ENCODE measurements at places on chromosomes 11 and 22.

- DNase-seq, result no peak
These were observed 102.5 kb downstream of the ATXN10 start for GRCh38 chr22:45774001-45774670.

- DNase-seq, result peak; percentile 45
These were observed 10.6 kb upstream of the CARD10 start for GRCh38 chr22:37529652-37530345.

DNA sequence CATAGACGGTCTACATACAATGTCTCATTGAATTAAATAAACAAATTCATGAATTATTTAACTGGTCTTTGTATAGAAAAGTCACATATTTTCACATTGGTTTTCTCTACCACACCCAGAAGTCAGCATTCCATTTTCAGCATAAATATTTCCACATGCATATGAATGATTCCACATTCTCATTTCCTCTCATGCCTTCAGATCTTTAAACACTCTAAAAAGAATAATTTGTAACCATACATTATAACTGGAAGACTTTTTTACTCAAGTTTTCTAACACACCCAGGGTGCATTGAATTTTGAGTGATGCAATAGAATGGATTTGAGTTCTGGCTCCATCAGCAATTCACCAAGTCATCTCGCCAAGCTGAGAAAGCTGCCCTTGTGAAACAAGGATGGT lies 501.8 kb upstream of the TENM4 start:
- no peak for DNase-seq

GRCh38 chr22:24926849-24927579 lies 19.5 kb downstream of the LHFPL7 start:
- DNase-seq, result no peak

GRCh38 chr22:41856469-41856868 lies 23.6 kb downstream of the SREBF2 start:
- no peak for DNase-seq

DNA sequence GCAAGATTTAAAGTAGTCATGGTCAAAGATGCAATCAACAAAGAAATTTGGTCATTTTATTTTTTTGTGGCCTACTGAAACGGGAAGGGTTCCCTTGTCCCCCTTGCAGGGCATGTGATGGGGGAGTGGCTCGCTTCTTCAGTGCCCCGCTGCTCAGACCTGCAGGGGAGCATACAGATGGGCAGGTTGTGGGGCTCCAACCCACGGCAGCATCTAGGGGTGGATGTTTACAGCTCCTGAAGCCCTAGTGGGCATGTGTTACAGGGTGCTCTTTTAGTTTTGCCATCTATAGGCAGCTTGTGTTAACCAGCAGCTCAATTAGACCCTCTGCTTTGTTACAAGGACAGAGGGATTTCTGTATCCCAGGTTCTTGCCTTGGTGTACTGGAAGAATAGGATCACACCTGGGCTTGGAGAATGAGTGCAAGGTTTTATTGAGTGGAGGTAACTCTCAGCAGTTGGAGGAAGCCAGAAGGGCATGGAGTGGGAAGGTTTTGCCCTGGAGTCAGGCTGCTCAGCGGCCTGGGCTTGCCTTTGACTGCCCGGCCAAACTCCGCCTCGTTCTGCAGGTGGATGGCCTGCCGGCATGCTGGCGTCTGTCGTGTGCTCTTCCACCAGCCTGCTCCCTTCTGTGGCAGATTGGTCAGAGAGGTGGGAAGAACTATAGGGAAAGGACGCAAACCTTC lies 9.4 kb downstream of the GSTP1 start:
- DNase-seq, result no peak

DNA sequence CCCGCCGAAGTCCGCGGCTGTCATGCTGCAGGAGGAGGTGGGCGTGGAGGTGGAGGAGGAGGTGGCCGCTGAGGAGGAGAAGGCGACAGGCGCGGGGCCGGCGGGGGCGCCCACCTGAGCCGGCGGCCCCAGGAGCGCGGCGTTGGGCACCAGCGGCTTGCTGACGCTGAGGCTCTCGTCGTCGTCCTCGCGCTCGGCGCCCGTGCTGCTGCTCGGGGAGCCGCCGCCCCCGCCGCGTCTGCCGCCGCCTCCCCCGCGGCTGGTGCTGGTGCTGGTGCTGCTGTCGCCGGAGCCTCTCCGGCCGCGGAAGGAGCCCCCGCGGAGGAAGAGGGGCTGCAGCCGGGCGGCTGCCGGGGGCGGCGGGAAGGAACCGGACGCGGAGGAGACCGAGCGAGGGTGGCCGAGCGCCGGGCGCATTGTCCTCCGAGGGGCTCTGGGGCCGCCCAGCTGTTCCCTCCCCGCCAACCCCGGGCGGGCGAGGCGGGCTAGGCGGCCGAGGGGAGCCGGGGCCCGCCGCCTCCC lies 388 bp downstream of the TMEM121B start:
- no peak for DNase-seq

GRCh38 chr11:83205608-83206185 lies 12.2 kb downstream of the ANKRD42 start:
- no peak for DNase-seq
